ENCODE measurements at places on chromosomes 2 and 18. TPM values are rescaled to one million over a fixed set of nuclear protein-coding genes. Genes with fewer than 3 reads are reported as not detected.

The KCTD1 gene
- 29.5 TPM for total RNA-seq

The MOGAT1 gene
- total RNA-seq = not detected

The PKDCC gene
- total RNA-seq = 83.9 TPM

GRCh38 chr2:147025646-147026585, 818.9 kb upstream of the ACVR2A start:
- DNase-seq = no peak

DNA sequence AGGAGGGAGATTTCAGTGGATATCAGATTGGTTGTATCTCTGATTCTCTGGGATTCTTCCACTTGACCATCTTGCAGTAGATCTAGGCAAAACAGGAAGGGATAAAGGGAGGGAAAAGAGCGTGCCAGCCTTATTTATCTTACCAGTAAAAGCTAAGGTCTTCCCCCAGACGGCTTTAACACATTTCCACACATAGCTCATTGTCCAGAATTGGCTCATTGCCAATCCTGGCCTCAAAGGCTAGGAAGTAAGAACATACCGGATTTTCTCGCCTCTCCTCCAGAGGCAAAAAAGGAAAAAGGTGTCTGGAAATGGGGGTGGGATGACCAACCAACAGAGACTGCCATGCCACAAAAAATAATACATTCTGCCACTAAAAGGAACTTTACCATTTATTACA, 411.6 kb upstream of the NRP2 start:
- DNase-seq = peak; percentile 54

DNA sequence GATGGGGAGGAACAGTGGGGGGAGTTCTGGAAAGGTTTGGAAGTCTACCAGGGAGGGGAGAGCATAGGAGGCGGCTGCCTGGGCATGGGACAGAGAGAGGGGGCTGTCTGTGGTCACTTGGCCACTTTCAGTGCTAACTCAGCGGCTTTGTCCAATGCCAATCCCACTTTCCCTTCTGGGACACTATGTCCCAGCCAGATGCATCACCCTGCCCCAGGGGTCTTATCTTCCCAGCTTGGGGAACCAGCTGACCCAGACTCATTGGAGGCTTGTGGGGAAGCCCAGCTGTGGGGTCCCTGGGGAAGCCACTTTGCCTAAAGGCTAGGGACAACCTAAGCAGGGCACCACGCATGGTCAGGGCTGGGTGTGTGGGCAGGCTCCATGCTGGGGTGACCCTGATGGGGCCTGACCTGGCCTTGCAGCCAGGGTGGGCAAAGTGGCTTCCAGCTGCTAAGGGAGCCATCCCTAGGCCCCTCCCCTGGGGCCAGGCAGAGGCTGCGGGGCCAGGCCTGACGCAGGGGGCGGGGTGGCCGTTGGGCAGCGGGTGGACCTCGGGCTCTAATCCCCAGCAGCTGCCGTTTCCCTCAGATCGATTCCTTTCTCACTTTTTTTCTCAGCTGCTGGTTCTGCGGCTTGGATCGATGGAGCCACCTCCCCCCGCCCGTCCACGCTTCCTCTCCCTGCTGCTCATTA, 1.6 kb upstream of the ASIC4 start:
- DNase-seq = no peak

GRCh38 chr2:96789245-96789617, 26.8 kb upstream of the CNNM3 start:
- DNase-seq = no peak

- no peak for DNase-seq
Measured at GRCh38 chr18:41538751-41539150, 416.3 kb upstream of the PIK3C3 start.

DNA sequence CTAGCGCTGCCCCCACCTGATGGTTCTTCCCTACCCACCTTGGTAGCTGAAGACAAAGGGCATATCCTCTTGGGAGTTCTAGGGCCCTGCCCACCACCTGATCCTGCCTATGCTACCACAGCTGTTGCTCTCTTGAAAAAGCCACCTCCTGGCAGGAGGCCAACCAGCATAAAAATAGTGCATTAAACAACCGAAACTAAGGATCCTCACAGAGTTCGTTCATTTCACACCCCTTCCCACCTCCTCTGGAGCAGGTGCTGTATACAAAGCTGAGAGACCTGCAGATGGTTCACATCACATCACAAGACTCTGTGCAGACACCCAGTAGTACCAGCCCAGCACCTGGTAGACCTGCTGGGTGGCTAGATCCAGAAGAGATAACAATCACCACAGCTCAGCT, 1348.0 kb upstream of the TMEFF2 start:
- no peak for DNase-seq

DNA sequence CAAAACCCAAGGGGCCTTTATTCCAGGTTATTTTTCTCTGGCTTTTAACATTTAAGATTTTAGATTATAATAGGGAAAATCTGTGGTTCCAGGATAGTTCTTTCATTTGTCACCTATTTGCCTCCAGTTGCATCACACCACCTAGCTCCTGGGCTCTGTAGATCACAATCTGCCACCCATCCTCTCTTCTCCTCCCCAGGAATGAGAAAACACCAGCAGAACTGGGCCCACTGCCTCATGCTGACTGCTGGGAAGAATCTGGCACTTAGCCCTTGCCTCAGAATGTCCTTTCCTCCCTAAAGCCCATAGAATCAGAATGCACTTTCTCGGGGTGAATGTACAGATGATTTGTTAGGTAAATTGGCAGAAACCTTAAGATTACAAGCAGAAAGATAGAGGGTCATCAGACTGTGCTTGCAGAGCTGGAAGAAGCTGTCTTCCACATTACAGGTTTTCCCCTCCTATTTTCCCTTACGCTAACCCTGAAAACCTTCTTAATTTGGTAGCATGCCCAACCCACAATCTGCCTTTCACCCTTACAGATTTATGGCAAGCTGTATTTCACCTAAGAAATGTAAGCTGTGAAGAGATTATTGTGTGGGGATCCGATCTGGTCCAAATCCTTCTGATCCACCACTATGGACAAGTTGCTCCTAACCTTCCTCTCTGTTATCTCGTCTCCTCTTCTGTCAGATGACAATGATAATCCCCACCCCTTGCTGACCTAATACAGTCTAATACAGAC, 72.6 kb downstream of the LRRC30 start:
- DNase-seq = no peak
